ENCODE measurements at places on chromosomes 5 and 9.

DNA sequence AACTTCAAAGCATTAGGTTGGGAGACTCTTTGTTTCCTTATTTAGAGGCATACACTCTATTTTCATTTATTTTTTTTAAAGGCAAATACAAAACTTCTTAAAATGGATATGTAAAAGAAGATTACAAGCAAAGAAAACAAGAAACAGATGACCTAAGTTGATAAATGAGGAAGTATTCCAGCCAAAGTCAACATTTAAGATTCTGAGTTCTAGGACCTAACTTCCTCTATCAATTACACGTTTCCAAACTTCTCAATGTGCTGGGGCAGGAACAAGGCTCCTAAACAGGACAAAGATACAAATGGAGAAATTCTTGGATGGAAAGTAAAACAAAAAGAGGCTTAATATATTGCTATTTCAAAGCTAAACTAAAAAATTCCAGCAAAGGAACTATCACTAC, 89.5 kb downstream of the TLE1 start:
- DNase-seq = no peak

GRCh38 chr5:123906698-123907295, 394.8 kb downstream of the CSNK1G3 start:
- no peak for DNase-seq

GRCh38 chr9:38761999-38762398, 42.1 kb upstream of the FAM240B start:
- DNase-seq = no peak

- no peak for DNase-seq
Measured at GRCh38 chr5:32498484-32498883, 53.9 kb upstream of the ZFR start.

DNA sequence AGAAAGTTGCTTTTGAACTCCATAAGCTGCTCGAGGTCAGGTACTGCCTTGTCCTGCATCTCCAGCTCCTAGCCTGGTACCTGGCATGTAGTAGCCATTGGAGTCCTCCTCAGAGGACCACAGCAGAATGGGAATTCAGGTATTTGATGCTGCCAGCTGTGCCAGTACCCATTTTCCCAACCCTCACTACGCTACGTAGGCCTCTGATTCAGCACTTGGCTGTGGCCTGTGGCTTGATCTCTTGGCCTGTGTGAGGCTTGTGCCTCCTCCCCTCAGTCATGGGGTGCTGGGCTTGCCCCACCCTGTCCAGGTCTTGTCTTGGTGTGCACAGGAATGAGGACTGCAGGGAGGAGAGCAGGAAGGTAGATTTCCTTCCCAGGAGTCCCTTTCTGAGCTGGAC, 11.8 kb downstream of the OTULIN start:
- no peak for DNase-seq
